ENCODE measurements at places on chromosomes 2 and 18. TPM values are rescaled to one million over a fixed set of nuclear protein-coding genes. Genes with fewer than 3 reads are reported as not detected.

DNA sequence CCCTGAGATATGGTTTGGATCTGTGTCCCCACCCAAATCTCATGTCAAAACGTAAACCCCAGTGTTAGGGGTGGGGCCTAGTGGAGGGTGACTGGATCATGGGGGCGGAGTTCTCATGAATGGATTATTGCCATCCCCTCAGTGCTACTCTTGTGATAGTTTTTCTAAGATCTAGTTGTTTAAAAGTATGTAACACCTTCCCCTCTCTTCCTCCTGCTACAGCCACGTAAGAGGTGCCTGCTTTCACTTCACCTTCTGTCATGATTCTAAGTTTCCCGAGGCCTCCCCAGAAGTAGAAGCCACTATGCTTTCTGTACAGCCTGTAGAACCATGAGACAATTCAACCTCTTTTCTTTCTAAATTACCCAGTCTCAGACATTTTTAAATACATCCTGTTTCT is 16.9 kb downstream of the PUM2 start:
- H3K36me3 ChIP-seq: peaks cover 77% of the 10 kb centered on the region
- no peak overlapping the region for H3K27ac ChIP-seq
- H3K4me1 ChIP-seq: peaks cover 48% of the 10 kb centered on the region
- H3K4me3 ChIP-seq: no peak overlapping the region

DNA sequence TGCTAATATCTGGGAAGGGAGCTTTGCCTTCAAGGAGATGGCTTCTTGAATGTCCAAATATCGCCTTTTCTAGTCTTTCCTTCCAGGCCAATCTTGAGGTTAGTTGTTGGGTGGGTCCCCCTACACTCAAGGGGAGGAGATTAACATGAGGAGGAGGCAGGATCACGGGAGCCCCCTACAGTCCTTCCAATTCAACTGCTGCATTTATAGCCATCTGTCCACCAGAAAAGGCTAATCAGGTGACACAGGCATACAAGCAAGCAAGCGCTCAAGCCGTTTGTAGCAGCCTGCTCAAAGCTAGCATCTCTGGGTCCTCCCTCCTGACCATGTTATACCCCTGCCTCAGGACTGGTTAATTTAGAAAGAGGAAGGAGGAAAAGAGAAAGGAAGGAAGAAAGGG is 87.6 kb downstream of the MRPS9 start:
- no peak overlapping the region for H3K4me3 ChIP-seq
- no peaks in the 10 kb centered on the region for H3K36me3 ChIP-seq
- no peak for DNase-seq
- peaks cover 2% of the 10 kb centered on the region for H3K27me3 ChIP-seq
- no peaks in the 10 kb centered on the region for H3K4me1 ChIP-seq
- H3K27ac ChIP-seq: no peak overlapping the region

DNA sequence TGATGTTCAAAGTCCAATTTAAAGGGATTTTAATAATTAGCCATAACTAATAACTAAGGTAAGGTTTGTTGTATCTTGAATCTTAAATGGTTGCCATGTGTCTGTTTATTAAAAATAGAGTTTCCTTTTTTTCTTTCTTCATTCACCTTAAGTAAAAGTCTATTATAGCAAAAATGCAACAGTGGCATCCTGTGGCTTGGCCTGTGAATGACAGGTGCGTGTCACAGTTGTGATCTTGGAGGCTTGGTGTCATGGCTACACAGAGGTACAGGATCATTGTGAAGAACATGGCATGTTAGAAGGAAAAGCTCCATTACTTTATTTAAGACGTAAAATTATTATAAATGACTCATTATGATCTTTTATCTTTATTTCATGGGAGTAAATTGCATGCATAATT is 246.1 kb downstream of the BCL2 start:
- H3K27me3 ChIP-seq: peaks cover 34% of the 10 kb centered on the region
- no peak for DNase-seq
- H3K4me1 ChIP-seq: peaks cover 13% of the 10 kb centered on the region
- H3K4me3 ChIP-seq: no peak overlapping the region

DNA sequence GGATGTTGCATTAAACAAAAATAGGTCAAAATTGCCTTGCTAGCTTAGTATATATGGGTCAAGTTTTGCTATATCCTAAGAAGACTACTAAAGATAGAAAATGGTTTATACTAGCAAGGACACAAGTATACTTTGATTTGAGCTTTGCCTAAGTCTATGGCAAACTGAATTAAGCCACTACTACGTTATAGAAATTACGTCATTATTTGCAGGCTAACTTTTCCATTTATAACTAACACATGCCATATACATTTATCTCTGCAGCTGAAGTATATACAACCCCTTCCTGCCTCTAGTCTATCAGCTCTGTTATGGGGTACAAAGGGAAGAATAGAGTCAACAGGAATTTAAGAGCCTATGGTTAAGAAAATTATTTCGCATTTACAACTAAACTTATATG is 16.2 kb downstream of the YWHAQ start:
- H3K36me3 ChIP-seq: peaks cover 72% of the 10 kb centered on the region
- H3K4me1 ChIP-seq: peaks cover 90% of the 10 kb centered on the region
- no peak overlapping the region for H3K27ac ChIP-seq
- no peaks in the 10 kb centered on the region for H3K27me3 ChIP-seq
- H3K4me3 ChIP-seq: no peak overlapping the region

DNA sequence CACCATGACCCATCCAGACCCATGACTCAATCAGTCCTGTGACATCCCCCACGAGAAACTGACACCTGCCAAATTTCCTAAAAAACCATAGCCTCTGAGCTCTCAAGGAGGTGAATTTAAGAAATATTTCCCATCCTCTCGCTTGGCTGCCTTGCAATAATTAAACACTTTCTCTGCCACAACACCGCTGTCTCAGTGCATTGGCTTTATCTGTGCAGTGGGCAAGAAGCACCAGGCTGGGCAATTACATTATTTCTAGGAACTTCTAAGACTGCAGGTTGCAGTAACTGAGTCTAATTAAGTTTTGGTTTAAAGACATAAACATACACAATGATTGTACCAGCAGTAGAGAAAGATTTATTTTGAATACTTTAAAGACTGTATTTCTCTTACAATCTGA is 22.0 kb upstream of the RTTN start:
- peaks cover 9% of the 10 kb centered on the region for H3K36me3 ChIP-seq
- DNase-seq: no peak
- H3K4me3 ChIP-seq: no peak overlapping the region
- no peak overlapping the region for H3K27ac ChIP-seq
- peaks cover 35% of the 10 kb centered on the region for H3K27me3 ChIP-seq

GRCh38 chr2:149954981-149955600 is 367.5 kb upstream of the MMADHC start:
- no peaks in the 10 kb centered on the region for H3K27me3 ChIP-seq
- H3K4me3 ChIP-seq: no peak overlapping the region
- DNase-seq: no peak
- H3K4me1 ChIP-seq: no peaks in the 10 kb centered on the region
- no peak overlapping the region for H3K27ac ChIP-seq

DNA sequence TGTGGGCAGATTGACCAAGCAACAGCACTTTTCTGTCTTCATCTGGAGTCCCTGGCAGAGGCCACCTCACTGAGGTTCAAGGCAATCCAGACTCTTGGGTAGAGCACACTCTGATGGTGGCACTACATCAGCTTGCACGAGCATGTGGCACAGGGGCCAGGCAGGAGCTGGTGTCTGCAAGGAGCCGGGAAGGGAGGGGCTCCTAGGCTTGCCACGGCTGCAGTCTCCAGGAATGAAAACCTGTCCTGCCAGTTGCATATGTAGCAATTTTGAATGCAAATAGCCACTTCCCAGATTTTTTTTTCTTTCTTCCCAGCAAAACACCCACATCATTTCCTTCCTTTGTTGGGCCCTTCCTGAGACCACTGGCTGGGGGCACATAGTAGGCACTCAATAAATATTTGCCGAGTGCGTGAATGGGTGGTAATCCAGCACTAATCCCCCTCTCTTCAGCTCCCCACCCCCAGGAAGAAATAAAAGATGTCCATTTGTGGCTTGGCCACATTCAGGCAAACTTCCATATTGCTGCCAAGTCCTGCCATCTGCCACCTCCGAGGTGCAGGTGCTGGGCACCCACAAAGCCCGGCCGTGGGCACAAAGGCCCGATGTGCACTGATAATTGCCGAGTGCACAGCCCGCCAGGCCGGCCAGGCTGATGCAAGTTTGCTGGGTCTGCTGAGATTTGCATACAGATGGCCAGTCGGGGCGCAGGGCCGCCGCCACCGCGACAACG is 72.4 kb downstream of the MYCN start:
- no peaks in the 10 kb centered on the region for H3K4me1 ChIP-seq
- no peaks in the 10 kb centered on the region for H3K36me3 ChIP-seq
- peaks cover 18% of the 10 kb centered on the region for H3K27me3 ChIP-seq
- DNase-seq: no peak
- no peak overlapping the region for H3K4me3 ChIP-seq

GRCh38 chr2:38907743-38908562 is 18.3 kb downstream of the ARHGEF33 start:
- H3K36me3 ChIP-seq: no peaks in the 10 kb centered on the region
- no peaks in the 10 kb centered on the region for H3K27me3 ChIP-seq
- H3K27ac ChIP-seq: peak overlapping the region; percentile 32
- H3K4me1 ChIP-seq: peaks cover 20% of the 10 kb centered on the region

GRCh38 chr2:6971502-6971901 is 54.3 kb downstream of the RNF144A start:
- H3K4me1 ChIP-seq: no peaks in the 10 kb centered on the region
- H3K27me3 ChIP-seq: no peaks in the 10 kb centered on the region
- peaks cover 4% of the 10 kb centered on the region for H3K36me3 ChIP-seq
- no peak overlapping the region for H3K27ac ChIP-seq

- H3K36me3 ChIP-seq: no peaks in the 10 kb centered on the region
- H3K27me3 ChIP-seq: peaks cover 6% of the 10 kb centered on the region
- no peak overlapping the region for H3K4me3 ChIP-seq
- no peaks in the 10 kb centered on the region for H3K4me1 ChIP-seq
- no peak for DNase-seq
Measured at GRCh38 chr18:34661464-34662087, 48.5 kb upstream of the DTNA start.

- H3K27ac ChIP-seq: peak overlapping the region; percentile 8
- peaks cover 66% of the 10 kb centered on the region for H3K4me1 ChIP-seq
- no peak for DNase-seq
- peaks cover 48% of the 10 kb centered on the region for H3K36me3 ChIP-seq
- no peak overlapping the region for H3K4me3 ChIP-seq
Measured at GRCh38 chr2:238063414-238064189, 2.8 kb downstream of the SCLY start.

- H3K4me3 ChIP-seq: no peak overlapping the region
- peaks cover 12% of the 10 kb centered on the region for H3K27me3 ChIP-seq
- no peak overlapping the region for H3K27ac ChIP-seq
- no peak for DNase-seq
- no peaks in the 10 kb centered on the region for H3K36me3 ChIP-seq
Measured at GRCh38 chr2:200039724-200040650, 84.6 kb downstream of the MAIP1 start.

DNA sequence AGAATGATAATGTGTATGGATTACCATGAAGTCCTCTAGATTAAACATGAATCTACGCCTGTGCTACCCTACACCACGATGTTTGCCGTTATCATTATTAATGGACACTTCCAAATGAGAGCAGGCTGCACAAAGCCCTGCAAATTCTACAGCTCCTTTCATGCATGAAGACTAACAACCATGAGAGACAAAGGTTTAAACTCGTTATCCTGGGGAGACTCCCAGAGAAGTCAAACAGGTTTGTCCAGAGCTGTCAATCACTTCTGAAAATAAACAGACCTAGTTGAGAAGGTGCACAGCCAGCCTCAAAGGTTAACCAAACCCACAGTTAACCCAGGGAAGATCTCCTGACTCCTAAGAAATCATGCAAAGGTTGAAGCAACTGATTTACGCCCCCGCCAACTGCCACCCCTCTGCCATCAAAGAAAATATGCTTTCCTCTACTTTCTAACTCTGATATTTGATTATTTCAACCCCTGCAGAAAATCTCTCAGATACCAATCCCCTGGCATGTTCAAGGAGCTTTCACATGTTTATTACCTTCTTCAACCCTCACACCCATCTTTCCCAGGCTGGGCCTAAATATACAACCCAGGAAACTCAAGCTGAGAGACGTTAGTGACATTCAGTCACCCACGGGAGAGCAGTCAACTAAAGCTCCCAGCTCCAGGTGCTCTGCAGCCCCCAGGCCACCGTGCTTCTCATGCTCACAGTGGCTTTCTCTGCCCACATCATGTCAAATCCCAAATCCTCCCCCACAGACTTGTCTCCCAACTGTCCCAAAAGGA is 35.9 kb downstream of the MYO5B start:
- no peak overlapping the region for H3K27ac ChIP-seq
- H3K27me3 ChIP-seq: peaks cover 36% of the 10 kb centered on the region
- H3K4me3 ChIP-seq: no peak overlapping the region
- no peaks in the 10 kb centered on the region for H3K36me3 ChIP-seq

- H3K36me3 ChIP-seq: no peaks in the 10 kb centered on the region
- no peak overlapping the region for H3K4me3 ChIP-seq
- H3K27me3 ChIP-seq: no peaks in the 10 kb centered on the region
- H3K4me1 ChIP-seq: no peaks in the 10 kb centered on the region
- H3K27ac ChIP-seq: no peak overlapping the region
Measured at GRCh38 chr2:72274380-72274797, 126.7 kb upstream of the CYP26B1 start.

- no peaks in the 10 kb centered on the region for H3K27me3 ChIP-seq
- no peaks in the 10 kb centered on the region for H3K36me3 ChIP-seq
- DNase-seq: no peak
- no peak overlapping the region for H3K27ac ChIP-seq
- H3K4me3 ChIP-seq: no peak overlapping the region
Measured at GRCh38 chr18:61362511-61362910, 29.3 kb downstream of the CDH20 start.

GRCh38 chr2:58834404-58834803 is 593.3 kb upstream of the FANCL start:
- no peaks in the 10 kb centered on the region for H3K4me1 ChIP-seq
- no peaks in the 10 kb centered on the region for H3K36me3 ChIP-seq
- H3K27ac ChIP-seq: no peak overlapping the region
- H3K4me3 ChIP-seq: no peak overlapping the region

DNA sequence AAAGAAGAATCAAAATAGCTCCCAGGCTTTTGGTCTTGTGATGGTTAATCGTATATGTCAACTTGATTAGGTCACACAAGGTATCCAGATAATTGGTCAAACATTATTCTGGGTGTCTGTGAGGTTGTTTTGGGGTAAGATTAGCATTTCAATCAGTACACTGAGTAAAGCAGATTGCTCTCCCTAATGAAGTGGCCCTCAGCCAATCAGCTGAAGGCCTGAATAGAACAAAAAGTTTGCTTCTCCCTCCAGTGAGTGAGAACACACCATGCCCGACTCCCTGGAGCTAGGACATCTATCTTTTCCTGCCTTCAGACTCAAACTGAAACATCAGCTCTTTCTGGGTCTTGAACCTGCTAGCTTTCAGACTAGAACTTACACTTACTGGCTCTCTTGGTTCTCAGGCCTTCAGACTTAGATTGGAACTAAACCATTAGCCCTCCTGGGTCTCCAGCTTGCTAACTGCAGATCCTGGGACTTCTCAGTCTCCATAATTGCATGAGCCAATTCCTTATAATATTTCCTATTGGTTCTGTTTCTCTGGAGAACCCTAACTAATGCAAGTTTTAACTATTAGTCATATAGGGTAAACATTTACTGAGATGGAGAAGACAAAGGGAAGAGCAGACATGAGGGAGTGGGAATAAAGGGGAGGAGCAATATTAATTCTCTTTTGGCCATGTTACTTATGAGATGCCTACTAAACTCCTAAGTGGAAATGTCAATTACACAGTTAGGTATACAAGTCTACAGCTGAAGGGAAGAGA is 25.5 kb downstream of the LNPK start:
- no peak overlapping the region for H3K27ac ChIP-seq
- peaks cover 39% of the 10 kb centered on the region for H3K36me3 ChIP-seq
- H3K27me3 ChIP-seq: no peaks in the 10 kb centered on the region
- H3K4me3 ChIP-seq: no peak overlapping the region
- H3K4me1 ChIP-seq: no peaks in the 10 kb centered on the region

Gene CTDP1
- 34.8 TPM for total RNA-seq

Gene TTC21B
- 17.1 TPM for total RNA-seq

Gene RFX8
- 2.6 TPM for total RNA-seq

Gene FKBP7
- total RNA-seq: 1.8 TPM

Gene SERPINB4
- total RNA-seq: not detected

All from activated CD4-positive, alpha-beta memory T cell treated with anti-CD3 and anti-CD28 coated beads, Interleukin-2, amount 10 ng/mL, durations not matched to agents 7 days and 5 days (primary cell).